ENCODE measurements at places on chromosomes 7 and 10.

GRCh38 chr7:48011951-48012350, 17.0 kb downstream of the SUN3 start:
- DNase-seq: no peak

GRCh38 chr7:101185258-101185839, 5.3 kb upstream of the NAT16 start:
- peak; percentile 64 for DNase-seq

DNA sequence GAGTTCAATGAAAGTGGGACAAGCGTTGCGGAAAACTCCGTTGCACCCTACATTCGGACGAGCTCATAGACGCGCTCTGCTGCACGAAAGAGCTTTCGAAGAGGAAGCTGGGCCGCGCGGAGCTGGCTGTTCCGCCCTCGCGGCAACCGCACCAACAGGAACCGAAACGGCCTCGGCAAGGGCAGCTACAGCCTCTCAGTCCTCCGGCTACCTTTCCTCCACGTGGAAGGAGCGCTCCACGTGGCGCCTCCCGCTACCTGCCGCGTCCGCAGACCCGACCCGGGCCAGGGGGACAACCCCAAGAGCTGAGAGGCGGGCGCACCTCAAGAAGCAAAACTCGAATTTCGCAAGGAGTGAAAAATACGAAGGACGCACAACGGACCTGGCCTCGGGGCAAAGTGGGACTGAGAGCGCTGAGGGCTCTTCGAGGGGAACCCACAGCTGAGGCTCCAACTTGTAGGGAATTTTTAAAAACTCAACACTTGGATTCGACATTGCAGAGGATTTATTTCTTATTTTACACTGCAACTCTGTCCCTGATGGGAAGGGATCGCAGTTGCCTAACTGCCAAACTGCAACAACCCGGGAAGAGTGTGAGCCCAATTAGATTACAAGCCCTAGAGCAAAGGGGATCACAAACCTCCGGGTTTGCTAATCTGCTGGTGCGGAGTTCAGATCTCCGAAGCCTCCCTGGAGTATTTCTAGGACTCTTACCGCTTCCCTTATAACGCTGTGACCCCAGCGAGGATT, 1.4 kb downstream of the HPSE2 start:
- peak; percentile 87 for DNase-seq

DNA sequence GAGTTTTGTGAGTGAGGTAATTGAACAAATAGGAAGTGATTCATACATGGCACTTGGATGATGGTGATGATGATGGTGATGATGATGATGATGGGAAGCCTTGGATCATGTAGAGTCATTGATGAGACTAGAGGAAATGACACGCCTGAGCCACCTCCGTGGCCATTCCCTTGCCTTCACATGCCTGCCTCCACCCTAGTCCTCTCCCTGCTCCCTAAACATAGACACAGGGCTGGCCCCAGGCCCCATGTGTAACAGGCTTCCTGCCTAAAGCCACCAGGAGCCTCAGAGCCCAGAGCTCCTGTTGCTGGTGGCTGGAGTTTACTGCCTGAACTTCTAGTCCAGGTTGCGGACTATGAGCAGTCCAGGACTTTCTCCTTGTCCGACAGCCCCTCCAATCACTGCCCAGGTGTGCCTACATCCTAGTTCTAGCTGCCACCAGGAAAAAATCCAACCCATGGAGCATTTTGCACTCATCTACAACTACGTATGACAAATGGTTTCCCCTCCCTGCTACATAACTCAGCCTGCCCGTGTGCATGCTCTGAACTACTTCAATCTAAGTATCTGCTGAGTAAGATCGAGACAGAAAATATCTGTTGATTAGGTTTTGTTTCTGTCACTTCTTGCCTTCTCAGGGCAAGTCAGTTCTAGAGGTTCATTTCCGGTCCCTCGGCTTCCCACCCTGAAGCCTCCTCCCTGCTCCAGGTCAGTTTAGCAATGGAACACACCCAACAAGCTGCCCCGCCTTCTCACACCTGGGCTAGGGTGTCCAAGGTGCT, 35.5 kb upstream of the KDM7A start:
- DNase-seq: peak; percentile 78

- no peak for DNase-seq
Observed at GRCh38 chr7:101880282-101881054, 63.0 kb downstream of the CUX1 start.

DNA sequence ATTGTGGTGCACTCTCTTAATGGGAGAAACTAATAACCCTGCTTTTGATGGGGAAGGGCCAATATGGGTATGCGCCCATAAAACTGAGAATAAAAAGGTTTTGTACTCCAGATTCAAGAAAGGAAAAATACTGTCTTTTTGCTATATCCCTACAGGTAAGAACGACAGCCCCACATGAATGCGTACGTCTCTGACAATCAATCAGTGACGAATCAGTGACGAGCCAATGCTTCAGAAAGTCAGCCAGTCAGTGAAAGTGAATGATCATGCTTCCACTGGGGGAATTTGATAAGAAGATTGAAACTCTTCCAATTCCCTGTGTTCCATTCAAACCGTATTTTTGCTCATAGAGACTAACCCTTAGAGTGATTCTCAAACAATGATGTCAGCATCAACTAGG, 26.3 kb downstream of the ARL5B start:
- no peak for DNase-seq

DNA sequence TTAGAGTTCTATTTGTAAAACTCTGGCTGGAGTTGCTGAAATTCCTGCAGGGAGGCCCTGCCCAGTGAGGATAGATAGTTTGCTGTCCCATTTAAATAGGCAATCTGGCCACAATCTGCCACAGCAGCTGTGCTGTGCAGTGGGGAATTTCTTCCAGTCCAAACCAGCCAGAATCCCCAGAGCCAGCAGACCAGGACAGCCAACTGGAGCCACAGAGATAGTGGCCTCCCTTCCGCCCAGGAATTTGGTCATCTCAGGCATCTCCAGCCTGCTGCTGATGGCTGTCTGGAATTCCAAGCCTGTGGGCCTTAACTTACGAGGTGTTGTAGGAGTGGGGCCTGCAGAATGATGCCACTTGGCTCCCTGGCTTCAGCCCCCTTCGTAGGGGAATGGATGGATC, 643.4 kb downstream of the DNAJB9 start:
- DNase-seq: no peak

- no peak for DNase-seq
Observed at GRCh38 chr7:3598854-3599253, 297.8 kb downstream of the SDK1 start.

DNA sequence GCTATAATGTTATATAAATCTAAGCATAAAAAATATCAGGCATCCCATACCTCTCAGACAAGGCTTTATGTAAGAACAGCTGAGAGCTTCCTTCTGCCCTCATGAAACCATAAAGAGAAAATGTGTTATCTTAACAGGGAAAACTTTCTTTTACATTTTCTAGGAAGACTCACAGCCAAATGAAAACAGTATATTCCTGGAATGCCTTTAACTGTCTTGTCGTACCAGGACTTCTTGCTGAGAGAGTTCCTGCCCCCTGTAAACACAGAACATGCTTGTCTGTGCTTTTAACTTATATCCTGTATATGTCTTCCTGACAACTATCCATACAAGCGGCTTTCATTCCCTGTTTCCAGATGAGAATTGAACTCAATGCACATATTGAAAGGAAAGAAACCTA, 64.8 kb upstream of the AHR start:
- no peak for DNase-seq

DNA sequence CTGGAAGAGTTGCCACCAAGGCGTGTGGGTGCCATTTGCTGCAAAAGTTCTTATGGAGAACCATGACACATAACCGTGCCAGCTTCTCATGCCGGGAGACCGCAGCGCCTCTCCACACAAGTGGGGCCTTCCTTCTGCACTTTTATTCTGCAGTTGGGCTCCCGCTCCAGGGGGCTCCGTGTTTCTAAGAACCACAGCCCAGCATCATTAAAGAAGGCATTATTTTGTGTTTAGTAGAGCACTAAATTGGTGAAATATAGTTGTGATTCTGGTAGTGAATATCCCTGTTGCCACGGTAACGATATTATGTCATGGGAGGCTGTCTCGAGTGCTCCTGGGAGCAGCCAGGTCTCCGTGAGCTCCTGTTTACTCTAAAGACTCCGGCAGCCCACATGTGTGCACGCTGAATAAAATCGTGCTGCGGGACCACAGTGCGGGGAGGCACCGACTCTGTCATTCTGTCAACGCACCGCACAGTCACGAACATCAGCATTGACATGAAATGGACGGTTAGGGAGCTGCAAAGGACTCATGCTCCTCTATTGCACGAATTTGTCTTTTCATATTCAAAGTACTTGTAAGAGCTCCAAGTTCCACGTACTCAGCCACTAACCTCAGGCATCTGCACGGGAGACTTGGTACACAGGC, 68.8 kb upstream of the PITRM1 start:
- DNase-seq: no peak

- no peak for DNase-seq
Observed at GRCh38 chr7:5420067-5420880, 3.4 kb downstream of the TNRC18 start.

- no peak for DNase-seq
Observed at GRCh38 chr10:96295475-96295874, 8.8 kb upstream of the DNTT start.

DNA sequence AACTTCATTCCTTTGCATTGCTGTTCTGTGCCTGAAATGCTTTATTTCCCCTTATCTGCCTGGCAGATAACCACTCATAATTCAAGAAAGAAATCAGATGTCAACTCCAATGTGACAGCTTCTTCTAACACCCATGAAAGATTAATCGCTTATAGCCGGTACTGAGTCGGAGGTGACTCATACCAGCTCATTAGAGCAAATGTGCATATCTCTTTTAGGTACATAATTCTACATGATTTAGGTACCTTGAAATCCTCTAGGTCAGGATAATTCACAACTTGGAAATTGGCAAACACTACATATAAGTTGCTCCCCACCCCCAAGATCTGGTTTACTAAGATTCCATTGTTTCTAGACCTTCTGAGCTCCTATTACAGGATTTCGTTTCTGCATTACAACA, 554.4 kb upstream of the SORCS1 start:
- no peak for DNase-seq

GRCh38 chr7:78083476-78084120, 285.0 kb downstream of the PHTF2 start:
- no peak for DNase-seq

DNA sequence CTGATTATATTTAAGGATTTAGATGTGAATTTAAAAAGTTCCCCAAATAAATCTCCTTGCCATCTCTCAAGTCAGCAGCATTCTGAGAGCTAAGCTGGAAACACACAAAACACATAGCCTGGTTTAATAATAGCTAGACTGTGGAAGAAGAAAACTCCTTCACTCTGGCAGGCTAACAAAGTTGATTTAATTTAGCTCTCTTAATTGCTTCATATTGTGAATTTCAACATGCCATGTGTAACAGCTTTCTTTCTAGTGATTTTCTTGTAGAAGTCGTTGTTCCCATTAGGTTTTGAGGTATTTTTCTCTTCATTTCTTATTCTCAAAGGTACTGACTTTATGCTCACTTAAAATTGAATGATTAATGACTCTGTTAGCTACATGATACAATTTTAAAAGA, 216.8 kb upstream of the AKR1E2 start:
- DNase-seq: no peak

GRCh38 chr10:133359972-133360610, 2.3 kb upstream of the FUOM start:
- no peak for DNase-seq

DNA sequence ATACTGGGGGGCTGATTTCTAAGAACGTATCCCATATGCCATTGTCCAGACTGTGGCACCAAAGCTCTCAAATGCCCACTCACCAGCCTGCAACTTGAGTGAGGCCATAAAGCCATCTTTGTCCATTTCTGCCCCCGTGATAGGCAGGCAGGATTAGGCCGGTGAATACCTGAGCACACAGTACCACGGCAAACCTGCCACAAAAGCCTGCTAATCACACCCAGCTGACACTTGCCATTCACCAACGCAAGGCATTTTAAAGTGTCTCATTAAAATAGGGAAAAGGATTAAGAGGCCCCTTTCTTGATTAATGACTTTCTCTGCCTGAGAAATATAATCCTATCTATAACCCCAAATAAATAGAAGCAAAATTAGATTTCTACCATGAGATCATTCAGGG, 111.4 kb upstream of the NANOS1 start:
- DNase-seq: no peak

DNA sequence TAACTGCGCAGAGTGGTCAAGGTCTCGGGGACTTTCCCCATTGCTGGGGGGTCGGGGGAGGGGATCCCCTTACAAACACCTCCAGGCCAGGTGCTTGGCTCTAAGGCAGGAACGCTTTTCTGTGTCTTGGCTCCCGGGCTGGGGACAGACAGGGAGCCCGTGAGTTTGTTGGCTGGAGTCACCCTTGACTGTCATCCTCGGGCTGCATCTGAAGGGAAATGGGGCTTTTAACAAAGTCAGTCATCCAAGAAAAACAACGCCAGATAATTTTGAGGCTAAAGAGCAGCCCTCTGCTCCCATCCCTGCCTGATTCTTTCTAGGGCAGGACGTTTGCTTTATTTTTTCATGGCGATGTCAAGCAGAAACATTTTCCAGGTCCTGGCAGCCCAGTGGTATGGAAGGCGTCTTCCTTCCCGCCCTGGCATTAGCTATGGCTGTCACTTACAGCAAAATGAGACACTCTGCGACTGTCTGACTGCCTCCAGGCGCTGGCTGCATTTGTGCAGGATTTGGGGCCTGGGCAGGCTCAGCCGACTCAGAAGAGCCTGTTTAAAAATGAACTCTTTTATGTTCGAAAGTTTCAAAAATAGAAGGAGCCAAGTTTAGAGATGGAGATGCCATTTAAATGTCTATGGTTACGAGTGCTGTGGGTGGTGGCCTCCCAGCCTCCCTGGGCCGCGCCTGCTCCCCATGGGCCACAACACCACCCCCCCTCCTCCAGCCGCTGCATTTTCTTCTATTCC, 54.7 kb upstream of the TNS3 start:
- DNase-seq: no peak

DNA sequence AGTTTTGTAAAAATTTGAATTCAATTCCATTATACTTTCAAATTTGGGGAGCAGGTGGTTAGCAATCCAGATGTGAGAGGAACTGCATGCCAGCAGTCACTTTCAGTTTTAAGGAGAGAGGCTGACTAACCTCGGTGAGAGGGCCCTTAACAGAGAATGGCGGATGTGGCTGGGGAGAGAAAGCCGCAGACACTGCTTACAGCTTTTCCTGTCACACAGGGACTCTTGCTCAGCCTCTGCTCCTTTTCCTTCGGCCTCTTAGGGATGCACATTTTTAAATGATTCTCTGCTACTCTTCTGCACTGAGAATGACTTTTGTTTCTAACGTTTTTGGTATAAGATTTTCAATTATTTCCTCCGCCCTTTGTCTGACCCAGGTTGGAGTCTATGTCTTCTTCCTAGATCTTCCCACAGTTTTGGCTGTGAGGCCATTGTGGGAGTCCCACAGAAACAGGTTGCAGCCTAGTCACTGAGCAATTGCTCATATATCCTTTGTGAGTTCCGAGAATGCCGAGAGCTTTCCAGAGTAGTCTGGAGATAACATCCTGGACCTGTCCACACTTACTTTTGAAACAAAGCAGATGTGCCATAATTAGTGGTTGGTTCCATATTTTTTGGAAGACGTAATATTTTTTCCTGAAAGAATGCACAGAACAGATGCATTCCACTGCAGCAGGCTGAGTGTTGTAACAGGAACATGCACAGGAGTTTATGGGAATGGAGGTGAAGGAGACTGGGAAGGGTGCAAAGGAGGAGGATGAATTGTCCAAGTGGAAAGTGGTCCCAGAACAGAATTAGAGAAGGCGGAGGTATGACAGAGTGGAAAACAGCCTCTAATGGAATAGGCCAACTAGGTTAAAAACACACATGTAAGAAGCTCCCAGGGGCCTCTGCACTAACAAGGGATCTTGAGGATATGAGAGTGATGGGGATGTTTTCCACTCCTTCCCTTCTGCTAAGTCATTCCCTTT, 168.0 kb upstream of the ZNF32 start:
- DNase-seq: peak; percentile 29

- no peak for DNase-seq
Observed at GRCh38 chr7:128814499-128814898, 15.7 kb upstream of the FLNC start.
